NCI-H1105 (cell line): ENCODE measurements at places on chromosomes 5 and 9.

DNA sequence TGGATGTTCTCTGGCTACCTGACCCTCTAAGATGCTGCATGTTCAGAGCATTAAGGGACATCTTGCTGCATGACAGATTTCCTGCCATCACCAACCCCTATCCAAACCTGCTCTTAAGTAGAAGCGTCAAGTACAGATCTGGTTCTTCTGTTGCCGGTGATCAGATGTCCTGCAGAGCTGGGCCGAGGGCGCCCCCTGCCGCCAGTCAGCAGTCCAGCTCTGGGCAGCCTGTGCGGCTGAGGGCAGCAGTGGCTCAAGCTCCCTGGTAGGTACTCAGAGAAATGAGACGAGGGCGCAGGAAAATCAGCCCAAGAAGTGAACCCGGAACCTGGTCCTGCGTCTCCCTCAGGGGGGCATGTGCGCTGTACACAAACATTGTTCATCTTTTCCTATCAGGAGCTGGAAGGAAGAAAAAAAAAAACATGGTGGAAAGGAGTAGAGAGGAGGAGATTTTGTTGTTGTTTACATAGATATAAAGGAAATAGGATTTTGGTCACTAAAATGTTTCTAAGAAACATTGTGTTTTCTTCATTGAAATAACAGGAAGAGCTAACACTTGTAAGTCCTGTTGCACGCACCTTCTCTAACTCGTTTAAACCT is 95.8 kb downstream of the CFAP90 start:
- peak; percentile 66 for DNase-seq

DNA sequence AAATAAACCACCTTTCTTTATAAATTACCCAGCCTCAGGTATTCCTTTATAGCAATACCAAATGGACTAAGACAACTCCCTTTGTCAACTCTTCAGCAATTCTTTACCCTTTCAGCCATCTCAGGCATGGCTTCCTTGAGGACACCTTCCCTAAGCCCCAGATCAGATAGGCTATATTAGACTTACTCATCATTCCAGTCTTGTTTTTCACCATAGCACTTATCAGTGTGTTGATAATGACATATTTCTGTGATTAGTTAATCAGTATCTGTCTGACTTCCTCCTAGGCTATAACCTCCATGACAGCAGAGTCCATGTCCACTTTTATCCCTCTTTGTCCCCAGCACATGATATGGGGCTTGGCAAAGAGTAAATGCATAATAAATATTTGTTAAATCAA is 238.1 kb downstream of the ACTL7B start:
- no peak for DNase-seq

DNA sequence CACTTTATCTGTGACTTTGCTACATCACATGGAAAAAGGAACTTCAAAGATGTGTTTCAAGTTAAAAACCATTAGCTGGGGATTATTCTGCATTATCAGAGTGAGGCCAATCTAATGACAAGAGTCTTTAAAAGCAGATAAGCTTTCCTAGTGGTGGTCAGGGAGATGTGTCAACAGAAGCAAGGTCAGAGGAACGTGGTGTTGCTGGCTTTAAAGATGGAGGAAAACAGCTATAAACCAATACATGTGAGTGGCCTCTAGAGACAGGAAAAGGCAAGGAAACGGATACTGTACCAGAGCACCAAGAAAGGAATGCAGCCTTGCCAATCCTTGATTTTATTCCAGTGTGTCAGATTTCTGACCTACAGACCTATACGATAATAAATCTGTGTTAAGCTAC is 204.2 kb downstream of the TAF11L14 start:
- DNase-seq, result no peak

GRCh38 chr5:73273379-73274050 is 100.5 kb downstream of the TMEM174 start:
- no peak for DNase-seq

DNA sequence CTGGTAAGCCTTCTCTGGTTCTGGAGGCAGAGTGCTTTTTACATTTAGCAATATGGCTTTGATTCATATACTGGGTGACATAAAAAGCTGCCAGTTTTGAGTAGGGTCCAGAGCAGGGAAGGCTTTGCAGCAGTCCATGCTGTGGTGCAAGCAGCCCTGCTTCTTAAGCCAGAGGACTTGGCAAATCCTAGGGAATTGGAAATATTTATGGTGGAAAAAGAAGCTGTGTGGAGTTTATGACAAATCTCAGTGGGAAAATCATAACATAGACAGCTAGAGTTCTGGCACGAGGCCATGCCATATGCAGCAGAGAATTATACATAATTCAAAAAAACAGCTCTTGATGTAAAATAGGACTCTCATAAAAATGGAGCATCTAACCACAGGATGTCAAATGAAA is 536.4 kb downstream of the RASEF start:
- no peak for DNase-seq

- no peak for DNase-seq
These were observed 117.2 kb downstream of the INVS start for GRCh38 chr9:100216178-100216787.

DNA sequence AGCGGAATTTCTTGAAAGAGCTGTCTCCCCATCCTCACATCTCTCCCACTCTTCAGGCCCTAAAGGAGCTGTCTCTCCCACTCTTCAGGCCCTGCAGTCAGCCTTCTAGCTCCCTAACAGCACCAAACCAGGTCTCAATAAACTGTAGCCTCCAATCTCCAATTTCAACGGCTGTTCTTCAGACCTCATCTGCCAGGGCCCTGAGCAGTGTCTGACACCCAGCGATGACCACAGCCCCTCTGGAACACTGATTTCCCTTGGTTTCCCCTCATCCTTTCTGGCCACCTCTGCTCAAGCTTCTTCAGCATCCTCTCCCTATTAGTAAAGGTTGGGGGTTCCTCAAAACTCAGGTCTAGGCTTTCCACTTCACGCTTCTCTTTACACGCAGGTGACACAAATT is 1.6 kb upstream of the P4HA2 start:
- DNase-seq, result no peak

GRCh38 chr9:123486431-123486830 is 130.4 kb downstream of the CRB2 start:
- no peak for DNase-seq

DNA sequence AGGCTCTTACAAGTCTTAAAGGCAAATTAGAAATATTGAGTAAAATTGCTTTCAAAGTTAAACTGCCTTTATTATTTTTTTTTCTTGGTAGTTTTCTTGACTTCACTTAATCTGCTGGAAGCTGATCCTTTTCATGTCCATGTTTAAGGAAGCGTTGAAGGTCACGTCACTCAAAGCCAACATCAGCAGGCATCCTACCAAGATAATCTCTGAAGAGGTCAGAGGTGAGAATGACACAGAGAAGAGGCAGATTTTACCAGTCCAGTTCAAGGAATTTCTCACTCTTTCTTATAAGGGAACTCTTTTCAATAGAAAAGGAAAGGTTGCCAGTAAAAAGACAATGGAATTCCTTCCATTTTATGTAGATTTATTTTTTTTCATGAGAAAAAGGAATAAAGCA is 259.8 kb downstream of the ANXA1 start:
- DNase-seq, result no peak

DNA sequence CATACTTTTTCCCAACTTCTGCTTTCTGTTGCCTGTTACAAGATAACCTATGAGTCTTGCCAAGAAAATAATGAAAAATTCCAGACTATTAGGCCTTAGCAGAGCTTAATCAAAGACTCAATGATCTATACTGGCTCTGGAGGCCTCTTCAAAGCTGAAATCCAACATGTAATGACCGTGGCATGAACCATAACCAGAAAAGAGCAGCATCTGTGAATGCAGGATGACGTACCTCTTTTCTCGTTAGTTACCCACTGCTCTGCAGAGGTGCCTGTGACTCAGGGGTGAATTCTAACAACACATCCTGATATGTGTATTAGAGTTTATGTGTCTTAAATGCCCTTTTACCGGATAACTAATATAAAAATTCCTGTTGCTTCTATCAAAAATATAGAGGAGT is 645.4 kb downstream of the PRELID2 start:
- no peak for DNase-seq

- no peak for DNase-seq
These were observed 355.4 kb upstream of the PDE4D start for GRCh38 chr5:60248901-60249300.

- DNase-seq, result no peak
These were observed 66.3 kb upstream of the NFIB start for GRCh38 chr9:14380061-14380836.

GRCh38 chr9:26746357-26747072 is 146.1 kb downstream of the CAAP1 start:
- DNase-seq, result no peak

DNA sequence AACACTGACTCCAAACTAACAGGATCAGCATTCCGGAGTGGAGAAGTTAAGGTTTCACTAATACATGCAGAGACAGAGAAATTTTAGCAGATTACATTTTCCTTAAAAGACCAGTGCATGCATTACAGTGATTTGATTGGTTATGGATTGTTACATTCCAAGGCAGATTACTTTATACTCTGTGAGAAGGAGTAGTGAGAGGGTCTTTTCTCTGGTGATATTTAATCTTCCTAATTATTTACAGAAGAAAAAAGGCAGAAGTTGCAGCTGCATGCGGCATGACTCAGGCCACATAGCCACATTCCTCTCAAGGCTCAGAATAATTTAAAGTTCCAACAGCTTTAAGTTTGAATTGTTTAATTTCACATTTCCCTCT is 53.0 kb upstream of the PDZD2 start:
- DNase-seq, result no peak

GRCh38 chr9:74645007-74645639 is 148.0 kb downstream of the RORB start:
- DNase-seq, result peak; percentile 6

DNA sequence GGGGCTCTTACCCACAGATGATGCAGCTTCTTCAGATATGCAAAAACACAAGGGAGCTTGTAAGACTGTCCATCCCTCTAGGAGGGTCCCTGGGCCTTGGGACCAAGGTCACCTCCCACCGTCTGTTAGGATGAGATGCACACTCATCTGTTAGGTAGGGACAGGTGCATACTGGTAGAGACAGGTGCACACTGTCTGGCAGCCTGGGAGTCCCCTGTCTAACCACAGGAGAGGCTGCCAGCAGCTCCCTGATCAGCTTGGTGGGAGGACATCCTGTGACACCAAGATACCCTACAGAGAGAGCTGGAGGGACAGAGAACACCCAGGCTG is 13.2 kb downstream of the TSPAN17 start:
- no peak for DNase-seq

DNA sequence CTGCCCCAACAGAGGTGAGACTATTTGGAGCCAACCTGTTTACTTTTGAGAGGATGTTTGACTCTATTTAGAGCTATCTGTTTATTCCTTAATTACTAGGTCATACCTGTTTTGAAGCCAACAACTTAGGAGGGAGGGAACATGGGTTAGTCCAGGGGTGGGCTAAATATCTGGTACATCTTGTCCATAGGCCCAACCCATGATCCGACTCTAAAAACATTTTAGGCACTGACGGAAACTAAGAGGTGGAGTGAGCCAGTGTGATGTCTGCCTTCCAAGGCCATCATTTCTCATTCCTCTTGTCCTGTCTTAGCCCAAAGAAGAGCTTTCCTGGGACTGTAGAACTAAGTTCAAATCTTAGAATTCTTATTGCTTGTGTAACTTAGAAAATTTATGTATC is 8.4 kb downstream of the SPINK5 start:
- no peak for DNase-seq

DNA sequence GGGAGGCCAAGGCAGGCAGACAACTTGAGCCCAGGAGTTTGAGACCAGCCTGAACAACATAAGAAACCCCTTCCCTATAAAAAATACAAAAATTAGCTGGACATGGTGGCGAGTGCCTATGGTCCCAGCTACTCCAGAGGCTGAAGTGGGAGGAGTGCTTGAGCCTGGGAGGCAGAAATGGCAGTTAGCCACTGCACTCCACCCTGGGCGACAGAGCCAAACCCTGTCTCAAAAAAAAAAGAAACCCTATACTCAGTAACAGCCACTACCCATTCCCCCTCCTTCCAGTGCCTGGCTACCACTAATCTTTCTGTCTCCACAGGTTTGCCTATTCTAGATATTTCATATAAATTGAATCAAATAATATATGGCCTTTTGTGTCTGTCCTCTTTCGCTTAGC is 14.3 kb upstream of the SIL1 start:
- DNase-seq, result no peak

DNA sequence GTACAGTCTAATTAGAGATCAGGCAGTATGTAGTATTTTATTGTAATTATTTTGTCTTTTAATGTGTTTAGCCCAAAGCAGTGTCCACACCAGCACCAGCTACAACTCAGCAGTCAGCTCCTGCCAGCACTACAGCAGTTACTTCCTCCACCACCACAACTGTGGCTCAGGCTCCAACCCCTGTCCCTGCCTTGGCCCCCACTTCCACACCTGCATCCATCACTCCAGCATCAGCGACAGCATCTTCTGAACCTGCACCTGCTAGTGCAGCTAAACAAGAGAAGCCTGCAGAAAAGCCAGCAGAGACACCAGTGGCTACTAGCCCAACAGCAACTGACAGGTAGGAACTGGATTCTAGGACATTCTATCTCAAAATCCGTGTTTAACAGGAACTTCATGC is 23.2 kb downstream of the RAD23B start:
- DNase-seq, result no peak

- no peak for DNase-seq
These were observed 5.7 kb downstream of the IL6ST start for GRCh38 chr5:55988979-55989638.

DNA sequence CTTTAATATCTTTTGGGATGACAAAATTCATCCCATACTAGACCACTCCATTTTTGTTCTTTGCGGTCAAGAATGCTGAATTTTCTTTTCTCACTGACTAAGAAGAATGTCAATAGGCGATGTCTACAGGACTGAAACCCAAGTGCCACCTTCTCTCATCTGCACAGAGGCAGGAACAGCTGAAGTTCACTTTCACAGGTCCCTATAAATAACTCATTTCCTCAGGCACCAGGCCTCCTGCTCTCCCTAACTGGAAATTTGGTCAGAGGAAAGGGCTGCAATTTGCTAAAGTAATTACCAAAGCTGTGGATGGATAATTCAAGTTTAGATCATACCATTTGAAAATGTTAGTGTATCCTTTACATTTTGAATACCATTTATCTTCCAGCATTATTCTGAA is 142.9 kb downstream of the DIRAS2 start:
- DNase-seq, result no peak

DNA sequence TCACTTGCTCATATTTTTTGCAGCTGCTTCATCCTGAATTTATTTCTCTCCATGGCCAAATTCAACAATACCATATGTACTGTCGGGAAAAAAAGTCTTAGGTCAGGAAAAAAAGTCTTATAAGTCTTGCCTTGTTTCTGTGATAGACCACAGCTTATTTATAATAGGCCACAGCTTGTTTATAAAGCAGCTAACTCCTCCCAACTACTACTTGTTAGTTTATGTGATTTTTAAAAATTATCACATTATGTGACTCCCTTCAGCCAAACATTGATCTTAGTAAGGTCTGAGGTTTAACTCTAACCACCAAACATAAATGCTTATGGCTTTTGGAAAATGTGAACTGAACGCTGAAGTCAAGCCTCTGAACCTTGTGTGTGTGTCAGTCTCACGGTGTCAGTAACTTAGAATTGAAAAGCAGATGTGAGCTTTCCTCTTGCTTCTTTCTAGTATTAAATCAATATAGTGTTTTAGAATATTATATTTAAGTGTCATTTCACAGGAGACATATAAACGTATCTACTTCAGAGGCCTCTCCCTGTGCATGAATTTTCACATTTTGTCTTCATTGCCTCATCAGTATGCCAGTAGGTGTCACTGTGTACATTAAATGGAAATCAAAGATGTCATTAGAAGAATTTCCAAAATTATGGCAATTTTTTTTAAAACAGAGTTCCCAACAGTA is 51.3 kb downstream of the SNX24 start:
- DNase-seq, result no peak
